ENCODE measurements at places on chromosomes 2 and 18. TPM values are rescaled to one million over a fixed set of nuclear protein-coding genes. Genes with fewer than 3 reads are reported as not detected.

IL36RN gene
- total RNA-seq = not detected

RNF181 gene
- total RNA-seq = 96.4 TPM

CD8B2 gene
- total RNA-seq = not detected

DNA sequence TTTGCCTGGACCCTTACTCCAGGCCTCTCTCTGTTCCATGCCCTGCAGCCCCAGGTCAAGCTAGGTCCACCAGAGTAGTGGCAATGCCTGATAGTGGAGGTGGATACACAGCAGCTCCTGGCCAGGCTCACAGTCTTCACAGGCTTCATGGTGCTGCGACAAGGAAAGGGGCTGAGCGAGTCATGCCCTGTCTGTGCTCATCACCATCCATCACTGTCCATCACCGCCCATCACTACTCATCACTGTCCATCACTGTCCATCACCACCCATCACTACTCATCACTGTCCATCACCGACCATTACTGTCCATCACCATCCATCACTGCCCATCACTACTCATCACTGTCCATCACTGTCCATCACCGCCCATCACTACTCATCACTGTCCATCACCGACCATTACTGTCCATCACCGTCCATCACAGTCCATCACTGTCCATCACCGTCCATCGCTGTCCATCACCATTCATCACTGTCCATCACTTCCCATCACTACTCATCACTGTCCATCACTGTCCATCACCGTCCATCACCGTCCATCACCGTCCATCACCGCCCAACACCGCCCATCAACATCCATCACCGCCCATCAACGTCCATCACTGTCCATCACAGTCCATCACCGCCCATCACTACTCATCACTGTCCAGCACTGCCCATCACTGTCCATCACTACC lies 57.1 kb upstream of the OTOS start:
- no peak for DNase-seq

- peak; percentile 82 for DNase-seq
Observed at GRCh38 chr2:31333527-31334183, 80.9 kb downstream of the XDH start.
